Ammon's horn (tissue), 1 donor: ENCODE measurements at places on chromosomes 3 and 15.

DNA sequence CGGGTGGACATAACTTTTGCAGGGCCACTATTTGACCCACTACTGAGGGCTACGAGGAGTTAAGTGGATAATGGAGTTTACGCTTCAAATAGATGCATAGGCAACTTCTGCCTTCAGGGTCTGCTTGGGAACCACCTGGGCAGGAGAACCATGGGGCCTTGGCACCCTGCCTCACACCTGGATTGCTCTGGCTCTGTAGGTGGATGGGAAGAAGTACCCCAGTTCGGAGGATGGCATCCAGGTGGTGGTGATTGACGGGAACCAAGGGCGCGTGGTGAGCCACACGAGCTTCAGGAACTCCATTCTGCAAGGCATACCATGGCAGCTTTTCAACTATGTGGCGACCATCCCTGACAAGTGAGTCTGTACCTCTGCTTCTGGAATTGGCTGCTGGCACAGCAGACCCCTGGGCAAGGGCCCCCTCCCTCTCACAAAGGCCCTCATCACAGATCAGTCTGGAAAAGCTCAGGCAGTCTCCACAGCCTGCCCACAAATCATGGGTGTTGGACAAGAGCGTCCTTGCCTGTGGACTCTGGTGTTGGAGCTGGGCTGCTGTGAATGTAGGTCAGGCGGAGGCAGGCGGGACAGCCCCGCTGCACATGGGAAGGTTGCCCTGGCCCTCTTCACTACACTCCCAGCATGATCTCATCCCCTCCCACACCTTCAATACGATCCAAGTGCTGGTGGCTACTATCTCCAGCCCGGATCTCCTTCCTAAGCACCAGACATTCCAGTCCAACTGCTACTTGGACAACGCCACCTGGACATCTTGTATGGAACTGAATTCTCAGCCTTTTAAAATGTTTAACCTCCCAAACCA, 46.7 kb downstream of the MESD start:
- peak; percentile 27 for DNase-seq

GRCh38 chr15:49624056-49624455, 3.2 kb downstream of the DTWD1 start:
- DNase-seq, result no peak

DNA sequence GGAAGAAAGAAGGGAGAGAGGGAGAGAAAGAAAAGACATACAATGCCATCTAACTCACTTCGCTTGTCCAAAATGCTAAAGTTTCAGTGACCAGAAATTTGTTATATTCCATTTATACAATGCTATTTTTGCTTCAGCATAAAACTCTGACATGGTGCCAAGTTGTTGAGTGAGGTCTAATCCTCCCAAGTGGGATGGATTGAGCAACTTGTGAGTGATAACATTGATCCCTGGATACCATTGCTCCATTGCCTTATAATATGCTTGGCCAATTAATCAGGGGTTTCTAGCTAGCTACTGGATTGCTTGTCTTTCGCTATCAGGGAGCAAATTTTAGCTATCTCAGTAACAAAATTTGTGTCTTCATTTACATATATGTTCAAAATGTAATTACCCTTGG, 615.6 kb upstream of the DPPA4 start:
- no peak for DNase-seq

- no peak for DNase-seq
These were observed 260.5 kb upstream of the TLE3 start for GRCh38 chr15:70358011-70358819.

DNA sequence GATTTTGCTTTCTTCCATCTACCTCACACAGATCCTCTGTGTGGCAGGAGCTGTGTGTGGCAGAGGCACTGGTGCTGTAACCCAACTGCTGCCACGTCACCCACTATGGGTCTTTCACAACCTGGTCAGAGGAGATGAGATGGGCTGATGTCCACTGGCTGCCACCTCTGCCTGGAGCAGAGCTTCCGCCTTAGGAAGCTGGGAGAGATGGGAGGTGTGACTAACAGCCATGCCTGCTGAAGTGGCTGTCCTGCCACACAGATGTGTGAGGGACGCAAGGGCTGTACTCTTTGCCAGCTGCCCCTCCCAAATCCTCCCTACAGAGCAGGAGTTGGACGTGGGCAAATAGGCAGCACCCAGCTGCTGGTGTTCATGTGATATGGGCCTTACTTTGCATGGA, 329.5 kb downstream of the GABRB3 start:
- DNase-seq, result no peak

DNA sequence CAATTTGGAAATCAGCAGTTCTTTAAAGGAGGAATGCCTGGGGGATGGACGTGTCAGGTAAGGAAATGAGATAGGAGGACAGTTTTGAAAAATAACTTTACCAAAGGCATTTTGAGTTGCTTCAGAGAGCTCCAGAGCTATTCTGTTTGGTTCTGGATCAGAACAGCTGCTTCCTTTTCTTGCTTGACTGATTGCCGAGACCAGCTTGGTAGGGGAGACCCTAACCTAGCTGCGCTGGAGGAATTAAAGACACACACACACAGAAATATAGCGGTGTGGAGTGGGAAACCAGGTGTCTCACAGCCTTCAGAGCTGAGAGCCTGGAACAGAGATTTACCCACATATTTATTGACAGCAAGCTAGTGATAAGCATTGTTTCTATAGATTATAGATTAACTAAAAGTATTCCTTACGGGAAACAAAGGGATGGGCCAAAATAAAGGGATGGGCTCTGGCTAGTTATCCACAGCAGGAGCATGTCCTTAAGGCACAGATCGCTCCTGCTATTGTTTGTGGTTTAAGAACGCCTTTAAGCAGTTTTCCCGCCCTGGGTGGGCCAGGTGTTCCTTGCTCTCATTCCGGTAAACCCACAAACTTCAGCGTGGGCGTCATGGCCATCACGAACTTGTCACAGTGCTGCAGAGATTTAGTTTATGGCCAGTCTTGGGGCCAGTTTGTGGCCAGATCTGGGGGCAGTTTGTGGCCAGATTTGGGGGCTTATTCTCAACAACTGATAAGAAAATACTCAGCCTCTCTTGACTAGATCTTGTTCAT, 556.0 kb downstream of the ROBO1 start:
- no peak for DNase-seq

- DNase-seq, result no peak
These were observed 72.9 kb downstream of the IL12A start for GRCh38 chr3:160061525-160061924.

DNA sequence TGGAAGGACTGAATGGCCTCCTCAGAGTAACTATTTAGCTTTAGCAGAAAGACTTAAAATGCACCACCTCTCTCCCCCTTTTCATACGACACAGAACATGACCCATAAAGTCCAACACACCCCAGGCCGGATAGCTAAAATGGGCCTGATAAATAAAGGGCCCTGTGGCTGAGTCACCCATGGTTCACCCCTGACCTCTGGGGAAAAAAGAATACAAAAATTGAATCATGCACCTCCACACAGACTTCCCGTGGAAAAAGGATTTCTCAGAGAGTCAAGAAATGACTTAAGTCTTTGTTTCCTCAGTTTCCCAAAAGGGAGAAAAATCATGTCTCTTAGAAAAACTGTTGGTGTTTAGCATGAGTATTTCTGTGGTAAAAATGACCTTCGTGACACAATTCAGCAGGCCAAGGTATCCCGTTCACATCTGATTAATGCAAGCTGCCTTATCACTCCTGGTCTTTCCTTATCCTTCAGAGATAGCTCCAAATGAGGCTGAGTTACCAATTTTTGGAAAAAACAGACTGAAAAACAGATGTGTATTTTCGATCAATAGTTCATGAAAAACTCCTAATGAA, 34.0 kb upstream of the ARHGEF3 start:
- no peak for DNase-seq

GRCh38 chr15:66574596-66574950, 8.8 kb upstream of the LCTL start:
- no peak for DNase-seq

DNA sequence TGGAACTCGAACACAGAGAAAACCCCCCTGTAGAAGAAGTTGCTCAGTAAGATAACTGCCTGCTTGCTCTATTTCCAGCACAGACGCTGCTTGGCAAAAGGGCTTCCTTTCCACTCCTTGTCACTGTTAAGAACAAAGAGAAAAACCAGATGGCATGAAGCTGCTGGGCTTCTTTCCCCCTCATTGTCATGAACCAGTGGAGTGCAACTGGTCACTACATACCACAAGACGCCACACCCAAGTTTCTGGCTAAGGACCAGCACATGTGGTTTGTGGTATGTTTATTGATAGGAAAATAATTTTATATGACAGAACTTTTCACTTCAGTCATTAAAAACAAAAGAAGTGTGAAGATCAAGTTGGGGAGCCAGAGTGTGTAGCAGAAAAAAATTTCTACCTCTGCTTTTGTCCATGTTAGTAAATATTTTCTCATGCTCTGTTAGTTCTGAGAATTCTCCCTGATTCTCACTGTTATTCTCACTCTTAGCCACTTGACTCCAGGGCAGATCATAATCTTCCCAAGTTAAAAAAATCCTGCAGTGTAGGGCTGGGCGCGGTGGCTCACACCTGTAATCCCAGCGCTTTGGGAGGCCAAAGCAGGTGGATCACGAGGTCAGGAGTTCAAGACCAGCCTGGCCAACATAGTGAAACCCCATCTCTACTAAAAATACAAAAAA, 37.9 kb downstream of the CLK3 start:
- DNase-seq, result no peak

DNA sequence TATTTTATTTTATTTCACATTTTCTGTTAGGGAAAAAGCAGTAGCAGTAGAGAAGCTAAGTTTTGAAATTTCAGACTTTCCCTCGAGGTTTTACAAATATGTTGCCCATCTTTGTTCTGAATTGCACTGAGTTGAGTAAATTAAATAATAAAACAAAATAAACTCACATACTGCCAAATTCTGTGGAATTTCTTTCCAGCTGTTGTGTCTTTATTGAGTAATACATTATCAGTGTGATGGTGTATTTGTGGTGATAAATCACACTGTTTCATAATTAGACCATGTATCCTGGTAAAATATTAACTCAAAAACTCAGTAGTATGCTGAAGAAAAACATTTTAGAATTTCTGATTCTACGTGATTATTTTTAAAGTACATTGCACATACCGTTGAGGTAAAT, 592.1 kb downstream of the SI start:
- no peak for DNase-seq

DNA sequence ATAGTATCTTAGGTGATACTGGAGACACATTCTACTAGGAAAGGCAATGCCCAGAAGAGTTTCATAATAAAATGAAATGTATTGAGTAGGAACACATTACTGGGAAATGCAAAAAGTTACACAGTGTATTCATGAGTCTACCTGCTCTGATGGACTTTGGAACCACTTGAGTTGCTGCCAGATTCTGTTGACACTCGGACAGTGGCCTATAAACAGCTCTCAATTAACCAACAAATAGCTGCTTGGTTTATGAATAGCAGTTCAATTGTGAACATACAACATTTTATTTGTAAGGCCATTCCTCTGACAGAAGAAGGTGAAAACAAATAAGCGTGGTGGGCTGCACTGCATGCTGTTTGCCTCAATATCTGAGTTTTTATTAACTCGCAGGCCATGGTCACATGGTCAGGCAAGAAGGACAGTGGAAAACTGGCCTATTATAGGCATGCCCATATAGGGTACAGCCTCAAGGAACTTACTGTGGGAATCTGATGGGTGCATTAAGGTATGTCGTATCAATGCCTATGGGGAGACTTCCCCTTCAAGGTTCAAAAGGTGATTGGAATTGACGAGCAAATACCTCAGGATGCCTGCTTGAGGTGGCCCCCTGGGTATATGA, 66.2 kb downstream of the C3orf80 start:
- no peak for DNase-seq

DNA sequence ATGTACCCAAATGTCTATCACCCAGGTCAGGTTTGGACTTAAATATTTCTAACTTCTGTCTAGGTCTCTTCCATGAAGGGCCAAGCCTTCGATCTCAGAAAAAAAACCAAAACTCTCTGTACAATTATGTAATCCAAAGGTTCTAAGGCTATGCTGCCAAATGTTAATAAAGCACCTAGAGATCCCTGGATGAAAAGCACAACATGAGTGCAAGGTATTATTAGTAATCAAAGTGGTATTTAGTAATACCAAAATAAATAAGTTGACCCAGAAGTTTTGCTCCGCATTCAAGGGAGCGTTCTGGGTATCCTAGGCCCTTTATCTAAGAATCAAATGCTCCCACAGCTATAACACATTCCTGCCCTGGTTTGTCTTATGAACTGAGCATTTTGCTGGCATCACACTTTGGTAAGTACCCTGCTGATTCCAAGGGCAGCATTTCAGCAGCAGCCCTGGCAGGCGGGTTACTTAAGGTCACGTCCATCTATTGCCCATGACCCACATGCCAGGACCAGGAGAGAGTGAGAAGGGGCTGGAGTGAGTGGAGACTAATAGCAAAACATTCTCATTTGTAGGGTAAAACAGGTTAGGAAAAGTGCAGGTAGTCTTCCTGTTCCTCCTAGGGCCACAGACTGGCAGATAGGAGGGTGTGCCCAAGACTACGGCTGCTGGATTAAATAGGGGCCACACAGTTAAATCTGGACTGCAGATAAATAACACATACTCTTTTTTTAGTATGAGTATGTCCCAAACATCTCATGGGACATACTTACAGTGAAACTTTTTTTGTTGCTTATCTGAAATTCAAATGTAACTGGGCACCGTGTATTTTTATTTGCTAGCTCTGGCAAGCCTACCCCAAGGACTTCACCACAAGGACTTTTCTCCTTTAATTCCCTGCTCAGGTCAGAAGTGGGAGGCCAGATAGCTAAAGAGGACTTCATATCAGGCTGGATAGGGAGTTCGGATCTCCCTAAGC, 76.0 kb upstream of the SNRK start:
- no peak for DNase-seq

- DNase-seq, result no peak
These were observed 168.2 kb upstream of the NR2F2 start for GRCh38 chr15:96162322-96162721.

- no peak for DNase-seq
These were observed 271.2 kb upstream of the TRIM42 start for GRCh38 chr3:140406655-140407054.

DNA sequence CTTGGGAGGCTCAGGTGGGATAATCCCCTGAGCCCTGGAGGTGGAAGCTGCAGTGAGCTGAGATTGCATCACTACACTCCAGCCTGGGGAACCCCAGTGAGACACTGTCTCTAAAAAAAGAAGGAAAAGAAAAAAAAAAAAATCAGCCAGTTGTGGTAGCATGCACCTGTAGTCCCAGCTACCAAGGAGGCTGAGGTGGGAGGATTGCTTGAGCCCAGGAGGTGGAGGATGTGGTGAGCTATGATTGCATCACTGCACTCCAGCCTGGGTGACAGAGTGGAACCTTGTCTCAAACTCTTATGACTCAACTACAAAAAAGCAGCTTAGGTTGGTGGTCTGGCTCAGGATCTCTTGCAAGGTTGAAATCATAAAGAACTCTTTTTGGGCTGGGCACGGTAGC, 19.3 kb upstream of the GPX1 start:
- DNase-seq, result no peak

- DNase-seq, result no peak
These were observed 22.5 kb upstream of the AQP9 start for GRCh38 chr15:58115692-58116091.

- no peak for DNase-seq
These were observed 8.9 kb upstream of the MYLK start for GRCh38 chr3:123893012-123893411.

DNA sequence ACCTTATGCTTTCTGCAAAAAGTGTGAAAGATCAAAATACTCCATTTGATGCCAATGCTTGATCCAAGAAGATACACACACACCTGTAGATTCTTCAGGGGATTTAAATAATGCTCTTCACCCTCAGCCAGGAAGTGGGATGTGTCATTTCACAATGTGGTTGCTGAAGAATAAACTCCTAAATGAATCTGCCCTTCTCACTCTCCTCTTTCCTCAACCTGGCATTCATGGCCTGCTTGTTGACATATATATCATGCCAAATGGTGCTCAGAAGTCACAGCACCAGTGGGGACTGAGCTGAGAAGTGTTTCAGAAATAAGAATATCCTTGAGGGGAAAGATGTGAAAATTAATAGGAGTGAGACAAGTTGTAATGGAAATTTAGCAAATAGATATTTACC, 146.6 kb upstream of the ARHGEF26 start:
- no peak for DNase-seq
